Stimulated activated CD8-positive, alpha-beta memory T cell treated with anti-CD3 and anti-CD28 coated beads, Interleukin-4, amount 100 ng/mL, for 1 hour (primary cell): ENCODE measurements at places on chromosomes 12 and 14.

GRCh38 chr14:106790189-106791036, 1264.0 kb downstream of the TMEM121 start:
- DNase-seq: peak; percentile 52

DNA sequence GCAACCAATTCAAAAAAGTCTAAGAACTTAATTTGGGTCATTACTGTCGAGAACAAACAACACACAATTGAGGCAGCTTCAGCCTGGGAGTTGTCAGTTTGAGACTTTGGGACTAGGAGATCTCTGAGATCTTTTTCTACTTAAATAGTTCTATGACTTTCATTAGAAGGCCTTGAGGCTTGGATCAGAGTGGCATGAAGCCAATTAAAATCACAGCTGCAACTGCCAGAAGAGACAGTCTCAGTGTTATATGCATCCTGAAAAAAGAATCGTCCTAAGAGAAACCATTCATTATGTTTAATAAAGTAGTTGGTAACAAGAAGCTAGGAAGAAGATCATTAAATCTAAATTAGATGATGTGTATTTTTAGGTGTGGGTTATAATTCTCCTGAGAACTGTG, 170.8 kb upstream of the RASSF8 start:
- no peak for DNase-seq

- no peak for DNase-seq
Measured at GRCh38 chr14:36524220-36524837, 4.3 kb upstream of the NKX2-1 start.

DNA sequence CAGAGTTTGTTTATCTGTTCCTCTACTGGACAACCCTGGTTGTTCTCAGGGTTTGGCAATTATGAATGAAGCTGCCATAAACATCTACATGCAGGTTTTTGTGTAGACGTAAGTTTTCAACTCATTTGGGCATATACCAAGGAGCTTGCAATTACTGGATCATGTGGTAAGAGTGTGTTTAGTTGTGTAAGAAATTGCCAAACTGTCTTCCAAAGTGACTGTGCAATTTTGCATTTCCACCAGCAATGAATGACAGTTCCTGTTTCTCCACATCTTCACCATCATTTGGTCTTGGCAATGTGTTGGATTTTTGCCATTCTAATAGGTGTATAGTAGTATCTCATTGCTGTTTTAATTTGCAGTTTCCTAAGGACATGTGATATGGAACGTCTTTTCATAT, 39.8 kb upstream of the FBXO33 start:
- no peak for DNase-seq

- no peak for DNase-seq
Measured at GRCh38 chr14:89146274-89146673, 270.8 kb downstream of the FOXN3 start.
